ENCODE measurements at places on chromosomes 5 and 9.

DNA sequence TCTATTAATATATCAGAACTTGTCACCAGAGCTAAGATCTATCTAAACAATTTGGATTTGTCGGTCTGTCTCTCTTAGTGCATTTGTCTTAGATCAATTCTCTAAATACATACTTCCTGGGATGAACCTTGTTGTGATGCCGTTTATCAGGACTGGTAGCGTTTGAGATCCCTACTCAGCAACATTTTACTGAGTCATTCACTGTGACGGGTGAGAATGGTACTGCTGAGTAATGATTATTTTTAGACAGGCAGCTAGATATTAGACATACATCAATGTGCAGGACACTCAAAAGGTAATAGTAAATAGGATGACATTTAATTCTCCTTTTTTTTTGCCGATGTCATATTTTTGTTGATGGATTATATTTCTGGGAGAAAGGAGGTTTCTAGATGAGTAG, 209.0 kb downstream of the CSNK1G3 start:
- DNase-seq = no peak

- no peak for DNase-seq
Measured at GRCh38 chr5:112628214-112628980, 109.3 kb upstream of the APC start.

DNA sequence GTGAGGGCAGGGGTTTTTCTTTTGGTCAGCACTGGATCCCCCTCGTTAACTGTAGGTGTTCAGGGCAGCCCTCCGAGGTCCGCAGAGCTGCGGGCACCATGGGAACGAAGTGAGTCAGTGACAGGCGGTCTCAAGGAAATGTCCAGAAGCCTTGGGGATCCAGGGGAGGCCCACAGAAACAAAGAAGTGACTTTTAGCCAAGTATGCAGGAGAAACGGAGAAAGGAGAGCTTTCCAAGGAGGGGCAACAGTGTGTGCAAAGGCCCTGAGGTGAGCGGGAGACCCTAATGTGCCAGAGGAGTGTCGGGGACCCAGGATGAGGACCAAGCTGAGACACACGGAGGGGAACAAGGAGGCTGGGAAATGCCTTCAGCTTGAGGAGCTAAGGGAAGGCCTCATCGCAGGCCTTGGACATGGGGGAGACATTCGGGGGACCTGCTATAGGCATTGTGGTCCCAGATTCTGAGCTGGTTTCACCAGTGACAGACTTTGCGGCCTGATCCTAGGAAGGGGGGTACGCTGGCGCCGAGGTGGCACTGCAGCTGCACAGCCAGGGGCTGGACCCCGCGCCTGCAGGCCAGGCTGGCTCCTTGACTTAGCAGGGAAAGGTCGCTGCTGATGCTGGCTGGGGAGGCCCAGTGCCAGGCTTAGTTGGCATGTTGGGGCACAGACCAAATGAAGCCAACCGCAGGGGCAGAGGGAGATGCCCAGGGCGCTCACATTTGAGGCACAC, 3.3 kb downstream of the LTC4S start:
- no peak for DNase-seq

- no peak for DNase-seq
Measured at GRCh38 chr9:24912767-24913166, 367.1 kb upstream of the IZUMO3 start.

- no peak for DNase-seq
Measured at GRCh38 chr5:1182633-1183423, 18.6 kb upstream of the SLC6A19 start.

DNA sequence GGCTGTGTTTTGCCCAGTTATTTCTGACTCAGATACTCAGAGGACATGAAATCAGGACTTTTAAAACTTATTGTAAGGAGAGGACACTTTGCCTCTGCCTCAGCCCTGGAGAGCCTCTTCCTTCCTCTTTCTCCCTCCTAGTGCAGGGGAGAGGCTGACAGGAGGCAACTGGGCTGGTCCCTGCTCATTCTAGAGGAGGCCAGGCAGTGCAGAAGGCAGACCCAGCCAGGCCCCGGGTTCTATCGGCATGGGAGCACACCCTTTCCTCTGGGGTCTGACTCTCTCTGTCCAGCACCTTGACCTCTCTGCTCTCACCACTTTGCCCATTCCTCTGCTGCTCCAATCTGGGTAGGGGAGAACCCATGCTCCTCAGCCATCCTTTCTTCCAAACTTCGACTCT, 16.0 kb upstream of the SMIM32 start:
- no peak for DNase-seq

DNA sequence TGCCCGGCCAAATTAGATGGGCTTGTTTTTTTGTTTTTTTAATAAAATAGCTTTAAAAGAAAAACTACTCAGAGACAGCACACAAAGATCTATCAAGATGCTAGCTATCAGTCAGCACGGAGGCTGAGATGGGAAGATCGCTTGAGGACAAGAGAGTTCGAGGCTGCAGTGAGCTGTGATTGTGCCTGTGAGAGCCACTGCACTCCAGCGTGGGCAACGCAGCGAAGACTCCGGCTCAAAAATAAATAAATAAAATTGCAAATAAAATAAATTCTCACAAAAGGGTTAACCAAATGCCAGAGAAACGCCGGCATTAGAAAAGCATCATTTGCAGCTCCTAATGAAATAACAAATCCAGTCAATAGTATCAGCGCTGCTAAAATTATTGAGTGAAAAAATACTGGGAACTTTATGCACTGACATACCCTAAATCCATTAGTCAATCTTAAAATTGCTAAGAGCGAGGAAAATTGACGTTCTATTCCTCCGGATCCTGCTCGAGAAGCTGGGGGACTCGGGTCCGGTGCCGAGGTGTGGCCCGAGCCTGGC, 681 bp downstream of the CPLANE1 start:
- DNase-seq = no peak

DNA sequence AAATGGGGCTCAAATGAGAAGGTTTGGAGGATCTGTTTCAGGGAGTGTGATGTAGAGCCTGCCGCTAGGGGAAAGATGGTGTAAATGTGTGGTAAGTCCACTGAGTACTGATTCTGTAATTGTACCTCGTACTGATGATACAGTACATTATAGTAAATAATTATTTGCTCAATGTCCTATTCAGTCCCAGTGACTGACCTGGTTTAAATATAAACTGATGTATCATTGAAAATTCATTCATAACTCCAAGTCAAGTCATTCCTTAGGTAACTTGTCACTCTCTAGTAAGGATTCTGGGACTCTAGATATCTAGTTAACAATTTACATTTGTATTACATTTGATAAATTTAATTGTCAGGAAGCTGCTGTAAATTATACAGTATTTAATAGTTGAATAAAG, 667.3 kb downstream of the DTWD2 start:
- no peak for DNase-seq

DNA sequence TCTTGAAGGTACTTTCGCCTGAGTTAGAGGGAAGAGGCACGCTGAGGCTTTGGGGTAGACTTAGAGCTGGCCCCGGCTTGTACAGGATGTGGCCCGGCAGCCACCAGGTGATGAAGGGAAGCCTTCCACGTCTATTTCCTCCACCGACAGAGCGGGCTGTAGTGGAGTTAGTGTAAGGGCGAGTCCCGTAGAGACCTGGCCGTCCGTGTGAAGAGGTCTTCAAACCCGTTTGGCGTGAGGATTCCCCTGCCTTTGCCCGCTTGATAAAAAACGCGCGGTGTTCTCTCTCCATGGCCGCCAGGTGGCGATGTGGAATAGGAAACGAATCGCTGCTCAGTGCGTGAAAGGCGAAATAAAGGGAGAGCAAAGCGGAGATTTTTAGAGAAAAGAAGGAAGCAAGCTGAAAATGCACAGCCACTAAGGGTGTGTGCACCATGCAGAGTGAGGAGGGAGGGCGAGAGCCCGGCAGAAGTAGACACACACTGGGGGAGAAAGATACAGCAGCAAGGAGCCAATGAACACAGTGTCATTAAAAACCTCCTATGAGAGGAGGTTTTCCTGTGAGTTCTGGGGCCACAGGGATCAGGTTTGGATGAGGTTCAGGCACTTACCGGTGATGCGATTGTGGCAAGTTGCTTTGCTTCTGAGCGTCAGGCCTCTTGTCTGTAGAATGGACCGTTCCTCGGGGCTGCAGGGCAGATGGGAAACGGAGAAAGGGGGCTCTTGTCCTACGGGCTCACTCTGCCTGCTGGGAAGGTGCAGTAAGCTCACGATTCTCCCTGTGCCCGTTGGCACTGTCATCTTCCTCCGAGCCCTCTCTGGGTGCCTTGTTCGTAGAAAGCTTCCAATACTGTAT, 34.2 kb downstream of the STC2 start:
- DNase-seq = peak; percentile 69

GRCh38 chr5:81234299-81234698, 1.2 kb downstream of the CKMT2 start:
- DNase-seq = no peak
